Activated CD4-positive, alpha-beta T cell treated with anti-CD3 and anti-CD28 coated beads, Interleukin-2, amount 50 U/mL, for 16 hours (primary cell): ENCODE measurements at places on chromosomes 5 and 9.

DNA sequence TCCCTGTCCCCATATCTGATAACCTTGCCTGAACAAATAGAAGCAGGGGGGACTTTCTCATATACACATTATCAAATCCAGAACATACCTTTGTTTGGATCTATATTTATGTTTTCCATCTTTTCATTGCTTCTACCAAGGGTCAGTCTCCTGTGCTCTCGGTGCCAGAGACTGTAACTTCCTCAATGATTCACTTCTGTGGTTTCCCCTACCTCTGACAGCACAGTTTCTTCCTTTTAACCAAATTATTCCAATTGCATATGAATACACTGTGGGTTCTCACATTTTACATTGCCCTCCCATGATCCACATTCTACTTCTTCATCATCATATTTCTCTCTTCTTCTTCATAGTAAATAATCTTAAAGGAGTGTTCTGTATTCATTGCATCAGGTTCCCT is 32.2 kb downstream of the NMUR2 start:
- no peak for DNase-seq

DNA sequence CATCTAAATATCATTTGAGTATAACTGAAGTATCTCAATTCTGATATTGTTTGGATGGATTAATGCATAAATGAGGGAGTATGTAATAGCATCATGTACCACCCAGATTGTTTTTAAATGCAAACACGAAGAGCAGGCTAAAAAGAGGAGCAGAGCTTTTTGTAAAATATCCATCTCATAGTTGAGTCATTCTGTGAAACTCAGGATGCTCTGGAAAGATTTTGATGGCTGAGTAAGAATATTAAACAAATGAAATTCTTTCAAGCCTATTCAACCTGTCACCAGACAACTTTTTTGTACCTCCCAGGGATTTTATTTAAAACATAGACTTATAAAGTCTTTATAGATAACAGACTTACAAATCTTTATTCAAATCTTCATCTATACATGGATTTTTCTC is 625.9 kb downstream of the TLE4 start:
- DNase-seq, result no peak

DNA sequence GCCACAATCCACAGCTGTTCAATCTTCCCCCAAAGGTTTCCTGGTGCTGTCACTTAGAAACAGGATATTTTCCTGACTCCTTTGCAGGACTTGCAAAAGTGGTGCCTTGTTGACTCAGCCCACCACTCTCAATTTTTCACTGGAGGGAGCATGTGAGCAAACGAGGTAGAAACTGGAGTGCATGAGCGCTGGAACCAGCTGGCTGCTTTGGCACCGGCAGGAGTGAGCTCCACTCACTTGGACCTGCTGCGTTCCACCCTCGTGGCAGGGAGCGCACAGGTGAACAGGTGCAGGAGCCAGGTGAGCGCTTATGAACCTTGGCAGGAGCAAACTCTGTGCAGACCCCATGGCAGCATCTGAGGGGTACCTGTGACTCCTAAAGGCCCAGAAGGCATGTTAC is 364.1 kb upstream of the RORB start:
- no peak for DNase-seq

- no peak for DNase-seq
Observed at GRCh38 chr9:25353783-25354182, 324.5 kb downstream of the TUSC1 start.

DNA sequence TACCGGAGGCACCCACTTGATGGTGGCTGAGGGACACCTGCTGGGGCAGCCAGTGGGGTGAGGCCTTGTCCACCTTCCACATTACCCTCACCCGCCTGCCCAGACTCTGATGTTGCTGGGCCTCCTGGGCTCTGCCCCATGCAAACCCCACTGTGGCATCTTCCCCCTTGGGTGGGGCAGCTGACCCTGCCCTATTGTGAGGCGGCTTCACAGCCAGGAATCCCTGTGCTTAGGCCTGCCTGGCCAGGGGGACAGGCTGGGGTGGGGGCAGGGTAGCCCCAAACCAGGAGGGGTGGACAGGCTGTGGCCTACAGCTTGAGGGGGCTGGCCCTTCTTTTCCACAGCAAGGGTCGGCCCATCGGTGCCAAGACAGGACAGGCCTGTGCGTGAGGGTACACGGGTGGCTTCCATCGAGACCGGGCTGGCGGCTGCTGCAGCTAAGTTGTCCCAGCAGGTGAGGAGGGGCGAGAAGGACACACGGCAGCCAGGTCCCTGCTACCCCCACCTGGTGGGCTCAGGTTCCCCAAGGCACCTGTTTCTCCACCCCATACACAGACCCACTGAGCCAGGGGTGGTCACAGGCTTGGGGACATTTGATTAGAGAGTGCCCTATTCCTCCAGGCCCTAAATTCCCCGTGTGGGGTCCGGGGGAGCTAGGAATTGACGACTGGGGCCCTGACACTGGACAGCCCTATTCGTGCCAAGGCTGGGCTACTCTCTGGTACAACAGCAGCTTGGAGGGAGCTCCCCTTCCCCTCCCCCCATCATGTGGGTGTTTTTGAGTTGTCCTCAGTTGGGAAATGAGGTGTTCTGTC is 99.2 kb downstream of the PHF2 start:
- no peak for DNase-seq

DNA sequence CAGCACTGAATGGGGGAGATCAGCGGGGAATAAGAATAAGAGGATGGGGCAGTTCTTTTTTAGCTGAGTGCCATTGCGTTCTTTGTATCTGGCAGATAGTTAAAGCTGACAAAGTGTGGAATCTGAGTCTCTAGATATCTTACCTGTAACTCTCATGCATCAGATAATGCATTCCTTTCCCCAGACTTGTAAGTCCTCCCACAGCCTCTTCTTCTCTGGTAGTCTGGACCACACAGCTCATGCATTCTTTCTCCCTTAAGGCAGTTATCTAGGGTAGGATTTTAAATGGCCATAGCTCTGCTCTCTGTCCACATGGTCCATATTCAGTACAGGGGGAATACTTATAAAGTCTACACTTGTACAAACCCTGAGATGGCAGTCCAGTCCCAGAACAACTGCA is 54.0 kb upstream of the FGF10 start:
- no peak for DNase-seq
